ENCODE measurements at places on chromosomes 4 and X.

DNA sequence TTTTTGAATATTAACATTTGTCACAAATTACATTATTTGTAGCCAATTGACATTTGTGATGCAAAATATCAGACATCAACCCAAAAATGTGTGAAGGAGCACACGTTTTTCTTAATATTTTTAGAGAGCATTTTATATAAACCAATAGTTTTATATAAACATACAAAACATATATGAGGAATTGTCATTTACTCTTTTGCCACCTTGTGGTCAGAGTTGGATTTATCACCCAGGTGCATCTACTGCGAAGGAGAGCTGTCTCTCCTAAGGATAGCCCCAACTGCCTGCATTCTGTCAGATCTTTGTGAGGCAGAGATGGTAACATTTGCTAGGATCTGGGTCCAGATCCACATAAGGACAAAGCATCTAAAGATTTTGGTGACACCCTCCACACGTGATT is 2.5 kb upstream of the USP27X start:
- DNase-seq: peak; percentile 24

- no peak for DNase-seq
Observed at GRCh38 chr4:123599061-123599919, 202.7 kb downstream of the SPRY1 start.

DNA sequence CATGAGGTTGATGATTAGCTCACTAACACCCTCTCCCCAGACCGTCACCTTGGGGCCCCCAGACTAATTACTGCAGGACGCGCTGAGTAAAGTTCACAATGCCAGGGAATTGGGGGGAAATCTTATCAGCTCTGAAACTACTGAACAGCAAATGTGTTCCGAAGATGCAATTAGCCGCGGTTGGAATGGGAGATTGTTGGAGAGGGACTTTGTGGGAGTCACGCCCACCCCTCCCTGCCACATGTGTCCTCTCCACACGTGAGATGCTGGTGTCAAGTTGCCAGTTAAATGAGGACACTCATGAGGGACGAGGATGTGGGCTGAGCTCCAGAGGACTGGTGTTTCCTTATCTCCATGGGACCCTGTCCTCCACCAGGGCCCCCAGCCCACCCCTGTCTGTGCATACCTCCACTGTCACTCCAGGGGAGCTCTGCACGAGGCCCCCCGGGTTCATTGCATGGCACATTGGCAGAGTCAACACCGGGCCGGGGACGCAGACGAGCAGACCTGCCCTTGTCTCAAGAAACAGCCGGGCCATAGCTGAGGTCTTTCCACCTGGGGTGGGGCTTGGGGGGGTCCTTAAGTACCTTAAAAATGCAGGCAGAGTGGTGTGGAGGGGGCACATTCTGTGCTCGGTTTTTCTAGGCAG is 175.4 kb upstream of the PSAPL1 start:
- DNase-seq: no peak

DNA sequence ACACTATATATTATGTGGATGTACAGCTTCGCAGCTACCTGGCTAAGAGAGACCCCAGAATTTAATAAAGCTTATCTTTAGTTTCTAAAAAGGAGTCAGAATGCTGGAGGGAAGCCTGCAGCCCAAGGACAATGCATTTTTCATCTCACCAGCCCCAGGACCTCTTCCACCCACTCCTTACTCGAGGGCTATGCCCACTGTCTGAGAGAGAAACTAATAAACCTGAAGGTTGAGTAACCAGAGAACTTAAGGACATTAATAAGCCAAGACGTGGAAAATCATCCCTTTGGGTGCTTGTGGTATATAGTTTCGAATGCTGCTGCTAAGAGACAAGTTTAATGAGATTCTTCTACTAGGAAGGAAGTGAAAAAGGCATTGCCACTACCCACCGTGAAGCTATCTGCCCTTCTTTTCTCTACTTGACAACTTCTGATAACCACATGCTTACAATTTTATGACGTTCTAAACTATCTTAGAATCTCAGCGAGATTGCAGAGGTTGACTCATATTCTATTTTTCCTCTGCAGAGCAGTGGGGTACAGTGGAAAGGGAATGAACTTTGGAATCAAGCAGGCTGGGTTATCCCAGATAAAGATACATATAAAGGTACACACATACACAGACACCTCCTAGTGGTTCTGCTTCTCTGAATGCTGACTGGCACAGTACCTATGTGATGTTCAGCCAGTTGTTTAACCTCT is 3.3 kb downstream of the RELL1 start:
- no peak for DNase-seq

DNA sequence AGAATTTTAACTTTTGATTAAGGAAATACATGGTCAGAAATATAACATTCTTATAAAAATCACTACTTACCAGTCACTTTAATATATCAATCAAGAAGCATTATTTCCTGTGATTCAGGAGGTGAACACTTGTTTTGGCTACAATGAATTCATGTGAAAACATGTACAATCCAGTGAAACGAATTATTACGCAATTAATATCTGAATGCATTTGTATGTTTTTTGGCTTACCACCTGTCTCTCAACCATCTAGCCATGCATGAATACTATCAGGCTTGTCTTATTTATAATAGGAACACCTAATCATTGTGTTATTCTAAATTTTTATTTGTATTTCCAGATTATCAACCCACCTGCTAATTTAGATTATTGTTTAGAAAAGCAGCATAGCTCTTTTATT is 44.6 kb upstream of the VCX start:
- no peak for DNase-seq

DNA sequence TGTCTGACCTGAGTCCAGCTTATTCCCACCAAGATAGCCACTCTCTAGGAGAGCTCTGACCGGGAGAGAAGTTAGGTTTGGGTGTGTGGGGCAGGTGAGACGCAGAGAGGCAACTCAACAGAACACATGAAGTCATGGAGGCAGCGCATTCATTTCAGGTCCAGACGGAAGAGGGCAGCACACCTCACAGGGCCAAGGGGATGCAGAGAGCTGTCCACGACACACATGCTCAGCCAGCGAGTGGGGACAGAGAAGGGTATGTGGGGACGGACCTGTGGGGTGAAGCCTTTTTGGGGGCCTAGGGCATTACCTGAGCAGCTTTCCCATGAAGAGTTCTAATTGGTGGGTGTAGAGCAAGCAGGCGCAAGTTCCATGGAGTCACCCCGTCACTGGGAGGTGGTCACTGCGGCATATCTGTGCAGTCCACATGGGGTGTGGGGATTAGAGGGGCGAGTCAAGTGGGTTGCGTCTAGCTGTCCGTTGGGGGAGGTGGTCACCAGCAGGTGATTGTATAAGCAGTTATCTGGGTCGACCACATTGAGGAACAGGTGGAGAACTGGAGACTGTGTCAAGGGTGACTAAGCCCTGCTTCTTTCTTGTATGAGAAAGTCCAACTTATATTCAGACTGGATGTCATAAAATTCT is 24.3 kb upstream of the UXT start:
- no peak for DNase-seq

- DNase-seq: no peak
Observed at GRCh38 chr4:143700046-143700415, 444 bp downstream of the FREM3 start.

- DNase-seq: no peak
Observed at GRCh38 chr4:163702736-163703135, 208.2 kb downstream of the TMA16 start.

GRCh38 chr4:113981591-113981990 is 2.1 kb upstream of the ARSJ start:
- no peak for DNase-seq
